ENCODE measurements at places on chromosomes 2 and 18. TPM values are rescaled to one million over a fixed set of nuclear protein-coding genes. Genes with fewer than 3 reads are reported as not detected.

Gene TM4SF20
- total RNA-seq = not detected

Gene RAMP1
- 109 TPM for total RNA-seq

Gene GREB1L
- 5.1 TPM for total RNA-seq

Gene COL5A2
- 81.0 TPM for total RNA-seq

Gene SLC5A7
- 0.19 TPM for total RNA-seq

Gene DLX1
- not detected for total RNA-seq

Gene SERPINB8
- 17.9 TPM for total RNA-seq

Gene ARPC2
- total RNA-seq = 367 TPM

DNA sequence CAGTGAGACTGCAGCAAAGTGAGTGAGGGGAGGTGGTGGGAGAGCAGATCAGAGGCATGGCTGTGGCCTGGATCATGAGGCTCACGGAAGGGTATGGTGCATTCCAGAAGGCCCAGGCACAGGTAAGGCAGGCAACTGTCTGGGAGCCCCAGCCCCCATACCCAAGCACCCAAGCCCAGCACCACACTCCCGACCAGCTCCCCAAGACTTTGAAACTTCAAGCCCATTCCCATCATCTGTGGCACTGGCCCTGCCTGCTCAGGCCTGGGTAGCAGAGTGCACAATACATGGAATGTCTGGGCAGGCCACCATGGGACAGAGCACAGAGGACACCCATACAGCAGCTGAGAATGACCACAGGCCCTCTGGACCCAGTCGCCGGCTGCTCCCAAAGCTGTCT is 202.6 kb upstream of the ARL4C start:
- H3K4me1 ChIP-seq = no peaks in the 10 kb centered on the region
- no peaks in the 10 kb centered on the region for H3K27me3 ChIP-seq
- no peaks in the 10 kb centered on the region for H3K36me3 ChIP-seq

GRCh38 chr18:64747803-64748202 is 598.9 kb upstream of the LINC00305 start:
- no peaks in the 10 kb centered on the region for H3K27me3 ChIP-seq
- H3K4me3 ChIP-seq = no peak overlapping the region
- H3K27ac ChIP-seq = no peak overlapping the region
- H3K36me3 ChIP-seq = no peaks in the 10 kb centered on the region

DNA sequence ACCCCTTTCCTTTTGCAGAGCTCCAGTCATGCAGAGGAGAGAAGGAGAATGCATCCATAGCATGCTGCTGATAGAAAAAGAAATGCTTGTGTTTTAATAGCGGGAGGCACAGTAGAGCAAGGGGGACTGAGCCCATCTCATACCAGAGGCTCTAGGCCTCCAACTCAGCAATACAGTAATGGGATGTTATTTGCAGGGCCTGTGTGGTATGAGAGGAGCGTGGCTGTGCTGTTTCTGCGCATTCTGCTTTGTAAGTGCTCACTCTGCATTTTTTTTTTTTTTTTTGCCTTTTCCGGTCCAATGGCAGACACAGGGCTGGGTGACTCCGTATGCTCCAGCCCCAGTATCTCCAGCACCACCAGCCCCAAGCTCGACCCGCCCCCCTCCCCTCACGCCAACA is 200.0 kb downstream of the GBX2 start:
- no peak for DNase-seq
- peaks cover 3% of the 10 kb centered on the region for H3K36me3 ChIP-seq
- no peak overlapping the region for H3K4me3 ChIP-seq
- no peak overlapping the region for H3K27ac ChIP-seq

DNA sequence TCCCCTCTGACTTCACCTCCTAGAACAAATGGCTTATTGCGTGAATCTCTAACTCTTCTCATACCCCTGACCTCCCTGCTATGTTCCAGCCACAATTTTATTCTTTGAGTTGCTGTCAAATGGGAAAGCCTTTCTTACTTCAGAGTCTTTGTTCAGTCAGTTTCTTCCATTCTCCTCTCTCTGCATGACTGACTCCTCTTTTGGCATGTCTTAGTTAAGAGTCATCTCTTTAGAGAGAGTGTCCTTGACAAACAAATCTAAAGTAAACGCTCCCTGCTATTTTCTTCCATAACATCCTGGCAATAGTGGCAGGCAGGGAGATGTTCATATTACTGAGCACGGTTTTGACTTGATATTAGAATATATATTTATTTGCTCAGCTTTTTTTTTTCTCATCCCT is 170.7 kb upstream of the ERBB4 start:
- H3K4me1 ChIP-seq = no peaks in the 10 kb centered on the region
- no peaks in the 10 kb centered on the region for H3K27me3 ChIP-seq
- no peak for DNase-seq

- no peaks in the 10 kb centered on the region for H3K27me3 ChIP-seq
- H3K27ac ChIP-seq = peak overlapping the region; percentile 71
- peak overlapping the region; percentile 31 for H3K4me3 ChIP-seq
- no peaks in the 10 kb centered on the region for H3K36me3 ChIP-seq
- no peaks in the 10 kb centered on the region for H3K4me1 ChIP-seq
- DNase-seq = no peak
Measured at GRCh38 chr2:62505109-62505749, 766 bp downstream of the TMEM17 start.

DNA sequence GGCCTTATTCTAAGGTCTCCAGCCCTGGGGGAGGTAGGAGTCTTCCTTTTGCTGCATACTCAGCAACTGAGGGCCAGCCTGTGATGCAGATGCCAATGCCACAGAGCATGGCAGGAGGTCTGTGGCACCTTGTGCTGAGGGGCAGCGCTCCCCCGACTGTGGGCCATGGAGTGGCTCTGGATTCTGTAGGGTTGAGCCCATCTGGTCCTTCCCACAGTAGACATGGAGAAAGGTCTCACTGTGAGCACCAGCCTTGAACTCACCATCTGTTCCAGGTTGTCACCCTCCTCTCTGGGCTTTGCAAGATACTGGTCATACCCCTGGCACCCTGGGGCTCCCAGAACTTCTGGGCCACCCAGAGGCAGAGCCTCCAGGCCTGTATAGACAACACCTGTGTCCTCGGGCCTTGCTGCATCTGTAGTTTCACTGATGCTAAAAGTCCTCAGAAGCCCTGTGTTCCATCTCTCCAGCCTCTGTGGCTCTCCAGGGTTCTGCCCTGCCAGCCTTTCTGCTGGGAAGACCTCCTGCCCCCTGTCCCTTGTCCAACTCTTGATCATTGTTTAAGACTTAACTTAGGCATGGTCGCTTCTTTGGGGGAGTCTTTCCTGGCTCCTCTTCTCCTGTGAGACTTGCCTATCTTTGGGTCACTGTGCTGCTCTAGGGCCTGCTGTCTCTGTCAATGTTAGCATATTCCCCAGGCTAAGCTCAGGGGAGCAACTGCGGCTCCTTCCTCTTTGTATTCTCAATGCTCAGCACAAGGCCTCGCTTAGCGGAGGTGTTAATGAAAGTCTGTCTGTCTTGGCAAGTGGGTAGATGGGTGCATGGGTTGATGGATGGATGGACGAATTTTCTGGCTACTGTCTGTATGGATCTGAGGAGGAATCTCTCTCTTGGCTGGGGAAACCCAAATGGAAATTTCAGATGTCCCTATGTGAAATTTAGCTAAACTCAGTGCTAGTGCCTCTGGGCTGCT is 160.9 kb downstream of the DYSF start:
- DNase-seq = peak; percentile 28
- H3K4me3 ChIP-seq = no peak overlapping the region
- peak overlapping the region; percentile 45 for H3K27ac ChIP-seq
- no peaks in the 10 kb centered on the region for H3K4me1 ChIP-seq
- H3K27me3 ChIP-seq = no peaks in the 10 kb centered on the region

- H3K27ac ChIP-seq = no peak overlapping the region
- H3K4me3 ChIP-seq = no peak overlapping the region
- H3K4me1 ChIP-seq = no peaks in the 10 kb centered on the region
- H3K27me3 ChIP-seq = no peaks in the 10 kb centered on the region
Measured at GRCh38 chr2:31246184-31246852, 12.4 kb downstream of the EHD3 start.

- H3K36me3 ChIP-seq = no peaks in the 10 kb centered on the region
- no peak overlapping the region for H3K27ac ChIP-seq
- no peaks in the 10 kb centered on the region for H3K4me1 ChIP-seq
- H3K4me3 ChIP-seq = no peak overlapping the region
- no peak for DNase-seq
Measured at GRCh38 chr2:154229966-154230365, 358.2 kb downstream of the GALNT13 start.

DNA sequence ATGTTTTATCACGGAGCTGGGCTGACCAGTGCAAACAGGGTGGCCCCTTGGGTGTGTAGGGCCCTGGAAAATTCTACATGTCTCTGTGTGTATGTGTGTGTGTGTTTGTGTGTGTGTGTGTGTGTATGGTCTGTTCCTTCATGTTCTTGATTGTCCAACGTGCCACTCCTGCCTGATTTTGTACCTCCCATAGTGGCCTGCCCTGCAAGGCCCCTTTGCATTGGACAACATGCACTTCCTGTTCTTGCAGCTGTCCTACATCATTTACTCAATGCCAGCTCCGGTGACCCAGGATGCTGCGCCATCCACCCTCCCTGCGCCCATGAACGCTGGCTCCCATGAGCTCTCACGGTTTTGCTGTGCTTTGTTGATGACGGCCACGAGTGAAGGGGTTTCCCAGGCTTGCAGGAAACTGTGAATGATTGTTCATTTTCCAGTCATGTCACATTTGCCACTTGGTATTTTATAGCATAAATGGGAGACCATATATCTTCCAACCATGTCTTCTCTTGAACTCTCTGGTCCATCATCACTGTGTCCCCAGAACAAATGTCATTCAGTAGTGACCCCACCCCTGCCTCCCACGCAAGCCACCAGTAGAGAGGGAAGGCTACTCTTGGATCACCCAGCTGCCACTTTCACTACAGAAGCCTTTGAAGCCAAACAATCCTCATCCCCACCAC is 69.7 kb upstream of the NCK2 start:
- no peak for DNase-seq
- no peaks in the 10 kb centered on the region for H3K4me1 ChIP-seq
- H3K27me3 ChIP-seq = no peaks in the 10 kb centered on the region
- H3K36me3 ChIP-seq = no peaks in the 10 kb centered on the region

DNA sequence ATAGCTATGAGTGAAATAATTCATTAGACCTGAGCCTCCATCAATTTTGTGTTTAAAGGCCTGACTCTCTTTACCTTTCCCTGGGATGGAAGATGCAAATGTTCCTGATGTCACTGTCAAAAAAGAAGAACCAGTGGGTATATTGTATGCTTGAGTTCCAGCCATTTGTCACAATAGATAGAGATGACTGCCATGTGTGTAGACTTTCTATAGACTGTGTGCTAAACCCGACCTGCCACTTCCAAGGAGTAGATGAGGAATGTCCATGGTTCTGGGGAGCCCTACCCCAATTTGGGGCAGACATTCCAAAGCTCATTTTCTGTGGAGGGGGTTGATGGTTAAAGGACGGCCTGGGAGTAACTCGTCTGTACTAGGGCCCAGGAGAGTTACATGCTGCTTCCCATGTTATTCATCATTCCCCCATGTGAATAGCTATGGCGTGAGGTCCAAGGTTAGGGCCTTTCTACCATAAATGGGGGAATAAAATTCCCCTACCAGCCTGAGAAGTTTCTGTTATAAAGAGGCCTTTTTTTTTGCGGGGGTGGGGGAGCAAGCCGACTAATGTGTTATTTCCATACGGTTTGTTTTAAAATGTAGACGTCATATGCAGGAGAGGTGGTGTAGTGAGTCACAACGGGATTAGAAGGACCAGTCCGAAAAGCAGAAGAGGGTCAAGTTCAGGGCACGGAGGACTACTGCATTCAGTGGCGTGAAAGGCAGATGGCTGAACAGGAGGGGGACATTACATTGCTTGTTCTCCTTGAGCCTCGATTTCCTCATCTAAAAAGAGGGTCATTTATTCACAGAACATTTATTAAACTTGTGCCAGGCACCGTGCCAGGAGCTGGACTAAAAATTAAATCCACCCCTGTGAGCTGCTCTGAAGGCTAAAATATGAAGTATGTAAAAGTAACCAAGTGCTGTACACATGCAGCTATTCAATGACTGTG is 24.0 kb downstream of the IL1B start:
- no peak overlapping the region for H3K4me3 ChIP-seq
- H3K27me3 ChIP-seq = no peaks in the 10 kb centered on the region
- H3K4me1 ChIP-seq = no peaks in the 10 kb centered on the region
- no peak for DNase-seq

- no peaks in the 10 kb centered on the region for H3K4me1 ChIP-seq
- no peaks in the 10 kb centered on the region for H3K27me3 ChIP-seq
- H3K27ac ChIP-seq = no peak overlapping the region
- no peak for DNase-seq
- H3K4me3 ChIP-seq = no peak overlapping the region
- H3K36me3 ChIP-seq = no peaks in the 10 kb centered on the region
Measured at GRCh38 chr2:136238286-136239078, 120.5 kb upstream of the CXCR4 start.

DNA sequence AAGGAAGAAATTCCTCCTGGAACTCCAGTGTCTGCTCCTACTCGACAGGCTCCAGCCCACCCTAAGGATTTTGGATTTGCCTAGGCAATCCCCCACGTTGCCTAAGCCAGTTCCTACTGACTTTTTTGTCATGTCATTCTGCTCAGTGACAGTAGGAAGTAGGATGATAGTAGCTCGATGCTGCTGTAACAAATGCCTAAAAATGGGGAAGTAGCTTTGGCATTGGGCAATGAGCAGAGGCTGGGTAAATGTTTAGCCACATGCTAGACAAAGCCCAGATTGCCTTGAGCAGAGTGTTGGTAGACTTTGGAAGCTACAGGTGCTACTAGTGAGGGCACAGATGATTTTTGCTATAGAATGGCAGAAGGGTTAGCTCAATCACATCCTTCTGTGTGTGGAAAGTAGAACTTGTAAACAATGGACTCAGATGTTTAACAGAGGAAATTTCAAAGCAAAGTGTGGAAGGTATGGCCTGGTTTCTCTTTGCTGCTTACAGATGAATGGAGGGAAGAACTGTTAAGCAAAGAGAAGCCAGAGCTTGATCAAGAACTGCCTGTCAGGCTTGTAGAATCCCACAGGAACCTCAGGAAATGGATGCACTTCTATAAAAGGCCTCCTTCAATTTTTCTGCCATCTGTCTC is 154.8 kb downstream of the RNF144A start:
- H3K4me1 ChIP-seq = no peaks in the 10 kb centered on the region
- H3K36me3 ChIP-seq = no peaks in the 10 kb centered on the region
- H3K27me3 ChIP-seq = peaks cover 1% of the 10 kb centered on the region
- DNase-seq = no peak
- no peak overlapping the region for H3K4me3 ChIP-seq

GRCh38 chr2:172693037-172693436 is 42.6 kb upstream of the RAPGEF4 start:
- H3K27ac ChIP-seq = no peak overlapping the region
- no peak overlapping the region for H3K4me3 ChIP-seq
- peak; percentile 54 for DNase-seq

- H3K4me3 ChIP-seq = no peak overlapping the region
- no peak overlapping the region for H3K27ac ChIP-seq
- H3K36me3 ChIP-seq = no peaks in the 10 kb centered on the region
- H3K4me1 ChIP-seq = no peaks in the 10 kb centered on the region
- H3K27me3 ChIP-seq = no peaks in the 10 kb centered on the region
Measured at GRCh38 chr2:198441901-198442300, 637.5 kb downstream of the PLCL1 start.

DNA sequence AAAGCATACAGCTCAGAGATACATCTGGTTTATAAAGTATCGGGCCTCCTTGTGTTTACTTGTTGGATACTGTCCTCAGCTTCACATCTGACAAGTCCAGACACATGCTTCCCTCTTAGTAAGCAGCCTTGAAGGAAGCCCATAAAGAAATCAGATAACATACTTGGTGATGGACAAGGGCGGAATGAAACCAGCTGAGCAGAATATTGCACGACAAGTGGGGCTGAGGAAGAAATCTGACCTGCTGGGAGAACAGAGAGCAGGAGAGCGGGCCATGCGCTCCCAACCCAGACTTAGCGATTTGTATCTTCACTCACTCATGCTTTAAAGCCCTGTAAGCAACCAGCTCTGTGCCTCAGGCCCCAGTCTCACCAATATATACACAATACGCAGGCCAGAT is 208.4 kb downstream of the CDH20 start:
- no peaks in the 10 kb centered on the region for H3K27me3 ChIP-seq
- H3K27ac ChIP-seq = no peak overlapping the region
- H3K4me3 ChIP-seq = no peak overlapping the region
- no peak for DNase-seq
